Fibroblast of the aortic adventitia (primary cell): ENCODE measurements at places on chromosomes 2 and 18. TPM values are rescaled to one million over a fixed set of nuclear protein-coding genes. Genes with fewer than 3 reads are reported as not detected.

GRCh38 chr2:126990605-126991532 lies 92.2 kb downstream of the TEX51 start:
- DNase-seq, result no peak

DNA sequence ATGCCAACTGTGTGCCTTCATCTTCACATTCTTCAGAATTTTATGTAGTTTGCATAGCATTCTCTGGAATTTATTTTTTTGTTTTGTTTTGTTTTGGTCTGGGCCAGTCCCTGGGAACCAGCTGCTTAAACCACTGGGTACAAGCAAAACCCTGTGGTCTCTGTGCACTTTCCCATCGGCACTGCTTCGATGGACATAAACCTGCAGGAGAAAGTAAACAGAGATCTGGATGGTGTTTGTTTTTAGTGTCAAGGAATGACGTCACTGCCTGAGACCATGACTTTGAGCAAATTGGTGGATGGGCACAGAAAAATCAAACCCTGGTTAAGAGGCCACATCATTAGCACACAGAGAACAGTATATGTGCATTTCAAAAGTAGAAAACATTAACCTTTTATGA lies 64.7 kb upstream of the RASGRP3 start:
- DNase-seq, result peak; percentile 37

GPC1 gene
- total RNA-seq, result 44.7 and 69.6 TPM in 2 replicates

DNA sequence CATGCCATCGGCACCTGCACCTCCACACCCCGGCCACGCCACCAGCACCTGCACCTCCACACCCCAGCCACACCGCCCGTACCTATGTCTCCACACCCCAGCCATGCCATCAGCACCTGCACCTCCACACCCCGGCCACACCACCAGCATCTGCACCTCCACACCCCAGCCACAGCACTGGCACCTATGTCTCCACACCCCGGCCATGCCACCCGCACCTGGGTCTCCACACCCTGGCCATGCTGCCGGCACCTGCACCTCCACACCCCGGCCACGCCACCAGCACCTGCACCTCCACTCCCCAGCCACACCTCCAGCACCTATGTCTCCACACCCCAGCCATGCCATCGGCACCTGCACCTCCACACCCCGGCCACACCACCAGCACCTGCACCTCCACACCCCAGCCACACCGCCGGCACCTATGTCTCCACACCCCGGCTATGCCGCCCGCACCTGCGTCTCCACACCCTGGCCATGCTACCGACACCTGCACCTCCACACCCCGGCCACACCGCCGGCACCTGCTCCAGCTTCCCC lies 390.3 kb upstream of the MYT1L start:
- no peak for DNase-seq
